Testis (tissue), 5 donors: ENCODE measurements at places on chromosomes 5 and 9.
A peak's percentile ranks its signal among the peaks of the same experiment; 100 is the strongest.

DNA sequence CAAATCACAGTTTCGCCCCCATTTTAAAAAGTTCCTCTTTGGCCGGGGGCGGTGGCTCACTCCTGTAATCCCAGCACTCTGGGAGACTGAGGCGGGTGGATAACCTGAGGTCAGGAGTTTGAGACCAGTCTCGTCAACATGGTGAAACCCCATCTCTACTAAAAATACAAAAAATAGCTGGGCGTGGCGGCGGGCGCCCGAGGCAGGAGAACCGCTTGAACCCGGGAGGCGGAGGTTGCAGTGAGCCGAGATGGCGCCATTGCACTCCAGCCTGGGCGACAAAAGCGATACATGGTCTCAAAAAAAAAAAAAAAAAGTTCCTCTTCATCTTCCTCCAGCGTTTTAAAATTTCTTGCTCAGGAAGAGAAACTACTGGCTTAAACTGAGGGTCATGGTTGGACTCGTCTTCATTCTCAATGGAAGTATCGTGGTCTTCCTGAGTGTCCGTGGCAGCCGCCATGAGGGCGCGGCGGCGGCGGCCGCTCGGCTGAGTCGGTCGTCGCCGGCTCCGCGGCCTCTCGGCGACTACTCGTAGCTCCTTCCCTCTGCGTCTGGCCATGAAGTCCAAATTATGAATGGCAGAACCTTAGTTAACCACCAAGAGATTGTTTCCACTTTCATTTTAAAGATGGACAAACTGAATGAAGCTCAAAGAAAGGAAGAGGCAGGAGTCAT is 92.1 kb upstream of the NR5A1 start:
- H3K4me1 ChIP-seq, result peaks cover 2% of the 10 kb centered on the region
- no peak for DNase-seq
- H3K27me3 ChIP-seq, result no peaks in the 10 kb centered on the region
- no peak overlapping the region for H3K27ac ChIP-seq

- H3K27ac ChIP-seq, result no peak overlapping the region
- no peaks in the 10 kb centered on the region for H3K36me3 ChIP-seq
- H3K27me3 ChIP-seq, result no peaks in the 10 kb centered on the region
- no peak for DNase-seq
- H3K4me3 ChIP-seq, result no peak overlapping the region
Observed at GRCh38 chr5:10912435-10912834, 151.4 kb upstream of the DAP start.

- no peaks in the 10 kb centered on the region for H3K27me3 ChIP-seq
- DNase-seq, result no peak
- H3K4me3 ChIP-seq, result no peak overlapping the region
- no peaks in the 10 kb centered on the region for H3K36me3 ChIP-seq
Observed at GRCh38 chr5:125409861-125410536, 663.6 kb upstream of the ZNF608 start.

DNA sequence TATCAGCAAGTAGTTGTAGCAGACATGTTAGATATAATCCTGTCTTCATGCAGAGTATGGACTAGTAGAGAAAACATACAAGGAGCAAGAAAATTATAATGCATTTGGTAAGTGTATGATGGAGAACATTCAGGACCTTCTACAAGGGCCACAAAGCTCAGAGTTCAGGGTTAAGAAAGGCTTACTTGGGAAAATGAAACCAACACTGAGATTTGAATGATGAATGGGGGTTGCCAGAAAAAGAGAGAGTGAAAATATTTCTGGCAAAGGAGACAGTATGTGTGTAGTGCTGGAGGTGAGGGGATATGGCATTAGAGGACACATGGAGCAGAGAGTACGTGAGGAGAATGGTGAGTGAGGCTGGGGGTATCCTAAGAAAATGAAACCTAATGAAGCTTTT is 169.8 kb upstream of the STK32A start:
- no peaks in the 10 kb centered on the region for H3K4me1 ChIP-seq
- DNase-seq, result no peak
- H3K4me3 ChIP-seq, result no peak overlapping the region

GRCh38 chr5:177392765-177393164 is 7.7 kb downstream of the PFN3 start:
- no peaks in the 10 kb centered on the region for H3K27me3 ChIP-seq
- H3K4me1 ChIP-seq, result no peaks in the 10 kb centered on the region
- H3K4me3 ChIP-seq, result no peak overlapping the region

GRCh38 chr5:43602461-43603343 is at the start of gene NNT:
NNT (plus strand) TSS chr5:43603180; CDS start chr5:43609196, 6,016 bp downstream.
- peaks cover 7% of the 10 kb centered on the region for H3K4me1 ChIP-seq
- no peaks in the 10 kb centered on the region for H3K36me3 ChIP-seq
- peak; percentile 86 for DNase-seq
- no peaks in the 10 kb centered on the region for H3K27me3 ChIP-seq
- H3K27ac ChIP-seq, result peak within 1 kb of the TSS; percentile 92

DNA sequence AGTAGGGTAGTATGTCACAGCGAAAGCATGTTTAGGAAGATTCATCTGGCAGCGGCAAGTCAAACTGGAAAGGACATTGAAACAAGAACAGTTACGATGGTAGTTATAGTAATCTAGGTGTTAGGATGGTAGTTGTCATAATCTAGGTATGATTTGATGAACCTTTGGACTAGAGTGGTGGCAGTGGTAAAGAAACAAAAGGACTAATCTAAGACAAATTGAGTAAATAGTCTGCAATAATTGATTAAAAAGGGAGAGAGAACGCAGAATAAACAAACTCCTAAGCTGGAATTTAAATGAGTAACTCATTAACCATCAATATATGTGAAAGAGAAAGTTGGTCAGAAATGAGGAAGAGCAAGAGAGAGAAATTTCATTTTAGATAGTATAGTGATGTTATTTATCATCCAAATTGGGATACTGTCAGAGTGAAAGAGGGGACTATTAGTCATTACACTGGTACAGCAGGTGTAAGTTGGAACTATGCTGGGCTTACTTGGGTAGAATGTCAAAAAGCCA is 56.8 kb downstream of the MTREX start:
- DNase-seq, result no peak
- H3K36me3 ChIP-seq, result no peaks in the 10 kb centered on the region
- no peaks in the 10 kb centered on the region for H3K4me1 ChIP-seq
- no peaks in the 10 kb centered on the region for H3K27me3 ChIP-seq
- no peak overlapping the region for H3K4me3 ChIP-seq

DNA sequence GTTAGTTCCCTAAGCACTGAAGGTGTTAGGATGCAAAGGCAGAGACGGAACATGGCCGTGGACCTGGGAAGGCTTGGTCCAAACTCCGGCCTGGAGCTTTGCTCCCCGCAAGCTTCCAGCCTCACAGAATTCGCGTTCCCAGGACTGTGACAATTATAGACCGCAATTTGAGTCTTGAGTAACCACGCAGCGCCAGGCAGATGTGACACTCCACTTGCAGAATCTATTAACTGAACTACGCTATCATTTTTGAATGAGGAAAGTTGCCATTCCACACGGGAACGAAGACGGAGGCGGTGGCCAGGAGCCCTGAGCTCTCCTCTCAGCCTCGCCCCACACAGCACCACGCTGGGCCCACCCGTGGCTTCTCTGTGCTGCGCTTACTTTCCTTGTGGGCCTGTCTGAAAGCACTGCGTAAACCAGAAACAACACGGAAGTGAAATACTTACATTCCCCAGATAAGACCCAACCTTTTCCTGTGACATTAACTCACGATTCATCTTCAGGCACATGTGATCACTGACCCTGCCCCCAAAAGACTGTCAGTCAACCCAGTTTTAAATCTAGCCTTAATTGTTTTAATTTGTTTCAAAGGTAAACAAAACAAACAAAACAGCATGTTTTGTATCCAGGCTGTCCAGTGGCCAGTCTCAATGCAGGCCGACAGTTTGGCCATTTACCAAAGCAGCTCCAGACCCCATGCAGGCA is 16.1 kb upstream of the COL5A1 start:
- H3K4me1 ChIP-seq, result no peaks in the 10 kb centered on the region
- no peak overlapping the region for H3K4me3 ChIP-seq
- no peaks in the 10 kb centered on the region for H3K27me3 ChIP-seq
- H3K27ac ChIP-seq, result no peak overlapping the region
- no peak for DNase-seq

DNA sequence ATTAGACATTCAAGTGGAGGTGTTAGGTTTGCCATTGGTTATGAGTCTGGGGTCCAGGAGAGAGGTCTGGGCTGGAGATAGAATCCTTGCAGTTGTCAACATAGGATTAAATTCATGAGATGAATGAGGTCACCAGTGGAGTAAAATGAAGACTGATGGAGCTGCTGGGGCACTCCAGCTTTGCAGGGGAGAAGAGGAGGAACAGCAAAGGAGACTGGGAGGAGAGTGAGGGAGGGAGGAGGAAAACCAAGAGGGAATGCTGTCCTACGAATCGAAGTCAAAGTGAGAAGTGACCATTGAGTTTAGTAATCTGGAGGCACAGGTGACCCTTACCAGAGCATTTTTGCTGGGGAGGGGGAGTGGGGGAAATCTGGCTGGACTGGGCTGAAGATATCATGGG is 178.2 kb upstream of the NR3C1 start:
- no peak overlapping the region for H3K27ac ChIP-seq
- H3K4me3 ChIP-seq, result no peak overlapping the region
- no peaks in the 10 kb centered on the region for H3K36me3 ChIP-seq
- H3K4me1 ChIP-seq, result no peaks in the 10 kb centered on the region
- no peaks in the 10 kb centered on the region for H3K27me3 ChIP-seq

- H3K27me3 ChIP-seq, result no peaks in the 10 kb centered on the region
- H3K4me3 ChIP-seq, result no peak overlapping the region
- no peak overlapping the region for H3K27ac ChIP-seq
- no peaks in the 10 kb centered on the region for H3K4me1 ChIP-seq
Observed at GRCh38 chr5:61817472-61818326, 485.6 kb downstream of the ZSWIM6 start.

DNA sequence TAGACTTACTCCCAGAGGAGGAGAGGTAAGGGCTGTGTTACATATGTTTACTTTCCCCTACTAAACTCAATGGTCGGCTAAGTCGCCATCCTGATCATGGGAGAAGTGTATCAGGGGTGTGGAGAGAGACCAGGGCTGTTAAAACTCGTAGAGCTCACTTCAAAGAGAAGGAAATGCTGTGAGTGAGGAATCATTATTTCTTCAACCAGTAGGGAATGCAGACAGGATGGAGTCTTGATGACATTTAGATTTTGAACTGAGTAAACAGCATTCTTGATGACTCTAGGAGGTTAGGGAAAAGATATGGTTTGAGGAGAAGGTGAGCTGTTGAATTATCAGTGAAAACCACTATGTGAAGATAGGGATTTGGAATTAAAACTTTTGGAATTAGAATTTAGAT is 17.3 kb downstream of the RECK start:
- H3K27me3 ChIP-seq, result no peaks in the 10 kb centered on the region
- H3K36me3 ChIP-seq, result no peaks in the 10 kb centered on the region
- no peaks in the 10 kb centered on the region for H3K4me1 ChIP-seq
- DNase-seq, result no peak
- no peak overlapping the region for H3K4me3 ChIP-seq

GRCh38 chr5:159456722-159457465 is 126.6 kb upstream of the IL12B start:
- H3K27ac ChIP-seq, result no peak overlapping the region
- H3K4me1 ChIP-seq, result no peaks in the 10 kb centered on the region
- H3K4me3 ChIP-seq, result no peak overlapping the region
- DNase-seq, result no peak

- H3K4me1 ChIP-seq, result peaks cover 15% of the 10 kb centered on the region
- H3K36me3 ChIP-seq, result no peaks in the 10 kb centered on the region
- no peak for DNase-seq
- peak overlapping the region; percentile 80 for H3K4me3 ChIP-seq
- H3K27me3 ChIP-seq, result no peaks in the 10 kb centered on the region
- peak overlapping the region; percentile 93 for H3K27ac ChIP-seq
Observed at GRCh38 chr9:96417661-96418082, 498 bp downstream of the ZNF367 start.

DNA sequence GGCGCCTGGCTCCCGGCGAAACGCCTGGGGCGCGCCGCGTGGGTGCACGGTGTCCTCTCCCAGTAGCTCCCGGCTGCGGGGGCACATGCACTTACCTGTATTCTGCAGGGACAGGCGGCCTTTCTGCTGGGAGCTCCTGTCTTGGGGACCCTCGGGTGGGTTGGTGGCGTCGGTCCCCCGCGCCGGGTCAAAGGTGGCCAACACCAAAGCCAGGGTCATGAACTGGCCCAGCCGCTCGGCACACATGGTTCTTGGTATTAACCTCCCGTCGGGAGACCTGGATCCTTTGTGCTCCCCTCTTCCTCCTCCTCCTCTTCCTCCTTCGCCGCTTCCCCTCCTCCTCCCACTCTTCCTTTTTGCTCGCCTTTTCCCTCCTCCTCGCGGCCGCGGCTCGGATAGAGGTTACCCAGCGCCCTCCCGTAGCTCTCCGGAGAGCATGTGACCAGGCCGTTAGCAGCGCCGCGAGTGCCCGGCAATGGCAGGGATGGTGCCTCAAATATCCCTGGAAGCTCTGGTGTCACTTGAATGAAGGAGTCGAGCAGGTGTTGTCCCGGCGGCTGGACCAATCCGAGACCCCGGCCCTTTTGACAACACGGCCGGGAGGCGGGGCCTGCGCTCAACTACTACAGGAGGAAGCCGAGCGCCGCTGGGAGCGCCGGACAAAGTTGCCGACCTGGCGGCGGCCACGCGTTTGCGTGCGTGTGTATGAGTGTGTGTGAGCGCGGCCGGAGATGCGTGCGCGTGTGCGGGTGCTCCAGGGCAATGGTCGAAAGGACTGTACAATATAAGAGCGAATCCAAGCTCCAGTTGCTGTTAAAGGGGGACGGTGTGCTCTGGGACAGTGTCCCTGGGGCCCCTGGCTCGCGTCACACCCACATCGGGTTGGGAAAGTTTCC is at the start of gene STC2:
TSS of gene STC2 (minus strand) at position 467 of the 896 bp plus-strand sequence. CDS start at position 246, 221 bp downstream.
- no peaks in the 10 kb centered on the region for H3K27me3 ChIP-seq
- peak; percentile 77 for DNase-seq
- H3K27ac ChIP-seq, result no peak within 1 kb of the TSS
- peak within 1 kb of the TSS; percentile 48 for H3K4me3 ChIP-seq
- H3K36me3 ChIP-seq, result no peaks in the 10 kb centered on the region

DNA sequence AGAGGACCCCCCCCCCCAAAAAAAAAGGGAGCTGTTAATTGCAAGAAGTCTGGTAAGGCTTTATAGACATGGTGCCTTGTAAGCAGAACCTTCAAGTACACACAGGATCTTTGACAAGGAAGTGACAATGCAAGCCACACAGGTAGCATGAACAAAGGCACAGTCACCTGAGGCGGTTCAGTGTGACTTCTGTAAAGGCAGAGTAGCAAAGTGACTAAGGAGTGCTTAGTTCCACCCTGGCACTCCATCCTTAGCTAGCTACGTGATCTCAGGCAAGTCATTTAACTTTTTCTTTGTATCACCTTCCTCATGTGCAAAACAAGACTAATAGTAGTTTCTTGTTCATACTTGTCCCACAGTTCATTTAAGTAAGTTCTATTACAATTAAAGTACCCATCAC is 282.0 kb downstream of the PRELID2 start:
- no peak overlapping the region for H3K4me3 ChIP-seq
- no peak for DNase-seq
- H3K4me1 ChIP-seq, result no peaks in the 10 kb centered on the region
- no peak overlapping the region for H3K27ac ChIP-seq
- no peaks in the 10 kb centered on the region for H3K27me3 ChIP-seq
- H3K36me3 ChIP-seq, result no peaks in the 10 kb centered on the region

GRCh38 chr9:3507395-3508077 is 18.3 kb downstream of the RFX3 start:
- no peaks in the 10 kb centered on the region for H3K36me3 ChIP-seq
- peak overlapping the region; percentile 42 for H3K27ac ChIP-seq
- H3K27me3 ChIP-seq, result no peaks in the 10 kb centered on the region
- H3K4me1 ChIP-seq, result no peaks in the 10 kb centered on the region
- H3K4me3 ChIP-seq, result no peak overlapping the region
- no peak for DNase-seq
